Stimulated activated CD4-positive, alpha-beta T cell treated with anti-CD3 and anti-CD28 coated beads, Interleukin-4, amount 100 ng/mL, for 1 hour (primary cell): ENCODE measurements at places on chromosomes 16 and 17.

- no peak for DNase-seq
Measured at GRCh38 chr17:44279666-44280391, 11.9 kb upstream of the SLC4A1 start.

DNA sequence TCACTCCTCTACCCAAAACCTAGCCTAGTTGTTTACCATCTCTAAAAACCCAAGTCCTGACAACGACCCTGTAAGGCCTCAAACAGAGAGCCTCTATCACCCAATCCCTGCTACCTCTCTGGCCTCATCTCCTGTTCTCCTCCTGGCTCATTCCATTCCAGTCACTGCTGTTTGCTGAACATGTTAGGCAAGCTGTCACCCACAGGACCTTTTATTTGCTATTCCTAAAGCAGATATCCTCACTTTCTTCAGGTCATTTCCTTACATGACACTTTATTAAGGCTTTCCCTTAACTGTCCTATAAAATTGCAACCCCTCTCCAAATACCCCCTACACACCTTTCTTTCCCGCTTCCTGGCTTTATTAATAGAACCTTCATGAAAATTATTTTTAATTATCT, 85.1 kb downstream of the KANSL1 start:
- no peak for DNase-seq

DNA sequence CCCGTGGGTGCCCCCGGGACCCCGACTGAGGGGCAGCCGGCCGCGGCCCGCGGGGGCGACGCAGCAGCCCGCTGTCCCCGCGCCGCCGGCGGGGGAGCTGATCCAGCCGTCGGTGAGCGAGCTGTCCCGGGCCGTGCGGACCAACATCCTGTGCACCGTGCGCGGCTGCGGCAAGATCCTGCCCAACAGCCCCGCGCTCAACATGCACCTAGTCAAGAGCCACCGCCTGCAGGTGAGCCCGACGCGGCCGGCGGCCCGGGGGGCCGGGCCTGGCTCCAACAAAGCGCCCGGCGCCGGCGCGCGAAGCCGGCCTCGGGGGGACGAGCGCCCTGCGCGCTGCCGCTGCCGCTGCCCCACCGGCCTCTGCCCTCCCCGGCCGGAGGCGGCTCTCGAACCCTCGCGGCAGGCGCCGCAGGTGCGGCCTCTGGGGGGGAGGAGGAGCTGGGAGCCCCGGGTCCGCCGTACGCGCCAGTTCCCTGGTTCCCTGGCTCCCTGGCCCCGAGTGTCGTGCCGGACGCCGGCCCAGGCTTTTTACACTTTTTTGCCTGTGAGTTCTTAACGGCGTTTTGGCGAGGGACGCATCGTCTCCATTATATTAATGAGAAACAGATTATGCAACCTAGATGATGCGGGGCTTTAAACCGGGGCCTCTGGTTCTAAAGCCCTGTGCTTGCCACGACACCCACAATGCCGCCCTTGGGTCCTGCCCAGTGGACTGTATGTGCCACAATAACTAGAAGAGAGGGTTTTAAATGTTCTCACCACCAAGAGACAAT, 521 bp downstream of the ATMIN start:
- peak; percentile 51 for DNase-seq

- DNase-seq: no peak
Measured at GRCh38 chr17:19618015-19618414, 30.5 kb upstream of the ALDH3A2 start.

DNA sequence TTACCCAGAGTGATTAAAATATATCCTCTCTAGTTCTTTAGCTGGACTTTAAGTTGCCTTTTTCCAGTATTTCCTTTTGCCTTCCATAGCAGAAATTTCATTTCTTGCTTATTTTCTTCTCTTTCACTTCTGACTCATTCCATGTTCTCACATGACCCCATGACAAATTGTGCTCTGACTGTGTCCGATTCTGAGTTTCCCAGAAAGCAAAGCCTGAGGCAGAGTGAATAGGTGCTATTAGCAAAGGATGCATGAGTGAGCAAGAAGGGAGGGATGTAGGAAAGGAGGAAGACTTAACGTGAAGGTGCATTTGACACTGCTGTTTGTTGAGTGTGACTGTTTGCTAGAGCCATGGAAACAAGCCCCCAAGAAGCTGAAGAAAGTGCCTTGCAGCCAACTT, 82.6 kb upstream of the CNTNAP4 start:
- DNase-seq: no peak

GRCh38 chr17:65483438-65483837, 78.0 kb downstream of the AXIN2 start:
- DNase-seq: no peak

DNA sequence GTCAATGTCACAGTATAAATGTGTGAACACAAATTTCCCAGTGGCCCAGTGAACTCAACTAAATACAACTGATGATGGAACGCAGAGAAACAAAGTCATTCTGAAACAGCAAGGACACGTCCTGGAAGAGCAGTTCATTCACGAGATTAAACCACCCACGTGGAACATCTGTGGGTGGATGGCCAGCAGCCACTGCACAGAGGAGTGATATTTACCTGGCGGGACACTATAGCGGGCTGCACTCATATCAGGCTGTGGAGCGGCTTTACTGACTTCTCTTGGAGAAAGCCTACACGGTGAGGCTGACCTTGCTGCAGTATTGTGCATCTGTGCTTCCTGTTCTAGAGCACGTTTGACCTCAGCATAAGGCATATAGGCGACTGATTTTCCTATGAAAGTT, 87.3 kb downstream of the TTC19 start:
- no peak for DNase-seq

GRCh38 chr17:74203439-74204240, at the start of gene RPL38:
Gene RPL38, plus strand, starts transcription at chr17:74203678. Its CDS starts 278 bp downstream, at chr17:74203956.
- peak; percentile 96 for DNase-seq

GRCh38 chr17:4796552-4796920, 572 bp downstream of the PSMB6 start:
- peak; percentile 50 for DNase-seq

DNA sequence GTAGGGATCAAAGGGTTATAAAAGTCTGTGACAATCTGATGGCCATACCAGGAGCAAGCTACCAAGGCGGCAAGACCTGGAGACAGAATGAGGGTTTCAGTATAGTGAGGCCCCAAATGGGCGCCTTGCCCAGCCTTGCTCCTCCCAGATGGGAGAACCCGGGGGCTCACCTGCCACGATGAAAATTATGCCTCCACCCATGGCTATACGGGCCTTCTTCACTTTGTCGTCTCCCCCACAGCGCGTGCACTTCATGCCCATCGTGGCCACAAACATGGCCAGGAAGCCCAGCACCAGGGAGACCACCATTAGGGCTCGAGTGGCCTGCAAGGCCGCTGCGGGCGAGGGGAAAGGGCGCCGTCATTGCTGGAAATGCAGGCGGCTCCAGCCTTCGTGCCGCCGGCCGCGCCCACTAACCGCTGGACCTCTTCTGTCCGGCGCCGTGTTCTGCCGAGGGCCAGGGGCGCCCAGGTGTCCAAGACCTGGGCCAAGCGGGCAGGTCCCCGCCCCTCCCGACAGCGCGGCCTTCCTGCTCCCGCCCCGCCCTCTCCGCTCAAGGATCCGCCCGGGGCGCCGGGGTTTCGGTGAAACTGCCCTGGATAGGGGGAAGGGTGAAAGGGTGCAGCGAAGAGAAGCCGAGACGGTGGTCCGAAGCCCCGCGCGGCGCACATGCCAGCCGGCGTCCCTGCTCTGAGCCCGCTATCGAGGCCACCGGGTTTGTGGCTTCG, 1.5 kb downstream of the CLDN7 start:
- peak; percentile 47 for DNase-seq

GRCh38 chr17:17351356-17351891, 48.3 kb downstream of the NT5M start:
- DNase-seq: no peak

- DNase-seq: no peak
Measured at GRCh38 chr16:49281480-49281842, at the start of gene CBLN1. Gene CBLN1, minus strand, starts transcription at chr16:49281838. Its CDS starts 373 bp downstream, at chr16:49281465.

DNA sequence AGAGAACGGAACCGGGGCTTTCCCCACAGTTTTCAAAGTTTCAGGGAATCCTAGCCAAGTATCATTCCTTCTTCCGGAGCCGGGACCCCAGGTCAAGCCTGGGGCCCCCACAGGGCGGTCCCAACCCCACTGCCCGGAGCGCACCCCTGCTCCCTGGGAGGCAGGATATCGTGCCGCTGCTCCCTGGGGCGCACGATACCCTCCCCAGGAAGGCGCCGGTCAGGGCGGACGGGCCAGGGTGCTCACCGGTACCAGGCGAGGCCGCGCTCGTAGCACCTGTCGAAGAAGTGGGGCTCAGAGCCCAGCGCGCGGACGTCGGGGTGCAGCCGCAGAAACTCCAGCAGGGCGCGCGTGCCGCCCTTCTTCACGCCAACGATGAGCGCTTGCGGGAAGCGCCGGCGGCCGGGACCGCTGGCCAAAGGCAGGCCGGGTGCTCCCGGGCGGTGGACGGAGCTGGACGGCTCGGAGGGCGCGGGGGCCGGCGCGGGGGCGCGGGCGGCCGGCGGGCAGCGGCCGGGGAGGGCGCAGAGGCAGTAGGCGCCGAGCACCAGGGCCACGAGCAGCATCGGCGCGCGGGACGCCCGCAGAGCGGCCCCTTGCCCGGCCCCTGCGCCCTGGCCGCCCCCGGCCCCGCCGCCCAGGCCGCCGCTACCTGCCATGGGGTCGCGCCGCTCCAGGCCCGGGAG, 407 bp downstream of the HS3ST6 start:
- no peak for DNase-seq

- DNase-seq: no peak
Measured at GRCh38 chr17:38906460-38907228, 18.8 kb upstream of the LASP1NB start.

GRCh38 chr16:83723244-83723643, 84.5 kb upstream of the HSBP1 start:
- DNase-seq: no peak

GRCh38 chr16:25108054-25108453, 3.5 kb upstream of the LCMT1 start:
- peak; percentile 38 for DNase-seq

DNA sequence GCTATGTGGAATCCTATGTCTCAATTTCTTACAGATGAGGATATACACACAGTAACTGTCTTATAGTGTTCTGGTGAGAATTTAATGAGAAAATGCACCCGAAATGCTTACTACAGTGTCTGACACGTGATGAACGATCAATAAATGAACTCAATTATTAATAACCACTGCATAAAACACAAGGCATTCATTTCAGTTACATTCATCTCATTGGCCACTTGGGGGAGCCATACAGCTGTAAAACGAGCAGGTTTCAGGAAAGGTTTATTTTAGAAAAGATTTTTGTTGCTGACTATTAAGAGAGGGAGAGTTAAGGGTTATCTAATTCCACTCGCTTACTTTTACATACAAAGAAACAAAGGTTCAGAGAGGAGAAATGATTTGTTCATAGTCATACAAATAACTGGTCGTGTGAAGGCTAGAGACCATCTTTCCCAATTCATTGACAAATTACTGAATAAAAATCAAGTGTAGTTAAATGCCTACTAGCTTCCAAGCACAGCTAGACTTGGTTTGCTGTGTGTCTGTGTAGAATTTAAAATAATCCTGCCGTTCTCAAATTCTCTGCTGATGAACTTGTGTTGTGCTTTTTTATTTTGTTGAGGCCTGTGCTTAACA, 160.1 kb downstream of the MAP2K4 start:
- no peak for DNase-seq

DNA sequence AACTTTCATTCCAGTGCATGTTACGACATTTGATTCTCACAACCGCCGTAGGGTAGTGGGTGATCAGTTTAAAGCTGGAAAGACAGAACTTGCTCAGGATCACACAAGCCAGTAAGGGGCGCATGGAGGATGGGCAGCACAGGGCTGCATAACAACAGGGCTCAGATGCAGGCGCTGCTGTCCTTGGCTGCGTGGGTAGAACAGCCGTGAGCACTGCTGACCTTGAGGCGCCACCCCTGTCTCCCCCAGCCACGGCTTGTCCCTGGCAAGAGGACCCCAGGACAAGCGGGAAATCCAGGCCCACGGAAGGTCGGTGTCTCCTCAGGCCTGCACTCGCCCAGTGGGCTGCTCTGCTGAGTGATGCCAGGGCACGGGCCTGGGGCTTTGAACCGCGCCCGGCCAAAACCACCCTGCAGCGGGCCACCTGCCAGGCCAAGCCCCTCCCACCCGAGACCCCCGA, 84.7 kb downstream of the LMF1 start:
- no peak for DNase-seq

DNA sequence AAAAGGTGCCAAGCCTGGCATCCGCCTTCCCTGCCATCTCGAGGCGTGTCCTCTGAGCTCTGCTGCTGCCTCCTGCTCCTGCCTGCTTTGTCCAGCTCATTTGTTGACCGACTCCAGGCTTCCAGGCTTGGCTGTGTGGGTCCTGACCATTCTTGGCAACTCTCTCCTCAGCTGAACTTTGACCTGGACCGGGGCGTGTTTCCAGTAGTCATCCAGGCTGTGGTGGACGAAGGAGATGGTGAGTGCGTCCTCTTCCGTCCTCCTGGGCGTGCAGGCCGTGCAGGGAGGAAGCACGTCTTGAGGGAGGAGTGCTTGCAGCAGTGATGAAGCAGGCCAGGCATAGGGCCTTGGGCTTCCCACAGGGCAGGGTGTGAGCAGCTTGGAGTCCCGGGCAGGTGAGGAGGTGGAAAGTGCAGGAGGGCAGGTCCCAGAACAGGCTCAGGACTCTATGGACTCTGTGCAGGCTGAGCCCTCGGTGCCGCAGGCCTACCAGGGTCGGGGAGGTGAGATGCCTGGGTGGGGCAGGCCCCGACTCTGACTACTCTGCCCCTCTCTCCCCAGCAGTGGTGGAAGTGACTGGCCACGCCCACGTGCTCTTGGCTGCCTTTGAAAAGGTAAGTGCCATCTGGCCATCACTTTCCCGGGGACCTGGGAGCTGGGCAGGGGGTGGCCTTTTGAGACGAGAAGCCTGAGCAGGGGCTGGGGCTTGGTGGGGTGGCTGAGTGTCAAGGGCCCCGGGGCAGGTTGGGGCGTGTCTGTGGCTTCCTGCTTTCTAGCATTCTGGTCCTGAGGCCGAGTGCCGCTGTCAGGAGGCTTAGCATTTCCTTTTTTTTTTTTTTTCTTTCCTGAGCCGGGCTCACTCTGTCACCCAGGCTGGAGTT, 28.6 kb upstream of the NUDT16L1 start:
- peak; percentile 51 for DNase-seq

GRCh38 chr17:16150251-16150856, 65.0 kb downstream of the NCOR1 start:
- DNase-seq: no peak

- DNase-seq: no peak
Measured at GRCh38 chr16:16924613-16925012, 545.7 kb downstream of the NPIPA7 start.

GRCh38 chr17:49845321-49845720, 2.5 kb downstream of the TAC4 start:
- DNase-seq: no peak

- no peak for DNase-seq
Measured at GRCh38 chr17:48045316-48046001, 2.7 kb upstream of the NFE2L1 start.

- DNase-seq: no peak
Measured at GRCh38 chr16:28161626-28162025, 50.1 kb downstream of the XPO6 start.

DNA sequence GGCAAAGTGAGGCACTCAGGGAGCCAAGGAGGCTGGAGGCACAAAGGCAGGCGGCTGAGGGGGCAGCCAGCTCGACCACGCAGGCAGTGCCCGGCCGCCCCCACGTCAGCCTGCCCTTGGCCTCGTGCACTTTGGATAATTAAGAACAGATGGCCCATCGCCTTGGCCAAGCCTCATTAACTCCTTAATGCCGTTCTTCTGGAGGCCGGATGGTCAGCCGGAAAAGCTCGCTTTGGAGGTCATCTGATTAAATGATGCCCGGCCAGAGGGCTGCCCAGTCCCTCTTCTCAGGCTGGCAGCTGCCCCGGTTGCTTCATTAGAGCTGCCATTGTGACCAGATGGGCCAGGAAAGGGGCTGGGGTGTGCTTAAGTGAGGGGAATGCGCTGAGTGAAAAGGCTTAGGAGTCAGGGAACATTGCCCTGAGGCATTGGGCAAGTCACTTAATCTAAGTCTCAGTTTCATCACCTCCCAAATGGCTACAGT, 364.0 kb downstream of the NPIPA8 start:
- no peak for DNase-seq
